ENCODE measurements at places on chromosomes 13 and 19. TPM values are rescaled to one million over a fixed set of nuclear protein-coding genes. Genes with fewer than 3 reads are reported as not detected.

DOCK6 gene
- 4.6 TPM for polyA plus RNA-seq

MAP4K1 gene
- polyA plus RNA-seq: 220 TPM

PEAK3 gene
- 0.05 TPM for polyA plus RNA-seq

CCL25 gene
- polyA plus RNA-seq: 9.3 TPM

CAPS gene
- polyA plus RNA-seq: 3.7 TPM

KLK14 gene
- not detected for polyA plus RNA-seq

SHD gene
- polyA plus RNA-seq: 0.09 TPM

NCLN gene
- 69.6 TPM for polyA plus RNA-seq

PRPF31 gene
- polyA plus RNA-seq: 153 TPM

KIR2DL3 gene
- not detected for polyA plus RNA-seq

ICAM1 gene
- polyA plus RNA-seq: 31.7 TPM

A1BG gene
- 14.9 TPM for polyA plus RNA-seq

KLF12 gene
- 1.4 TPM for polyA plus RNA-seq

SERP2 gene
- polyA plus RNA-seq: not detected

DBP gene
- 5.6 TPM for polyA plus RNA-seq

MIR17HG gene
- 5.1 TPM for polyA plus RNA-seq

SYCN gene
- polyA plus RNA-seq: not detected

SIAH3 gene
- not detected for polyA plus RNA-seq

SYDE1 gene
- polyA plus RNA-seq: not detected

KLK11 gene
- not detected for polyA plus RNA-seq

COX7A1 gene
- not detected for polyA plus RNA-seq

PRTN3 gene
- polyA plus RNA-seq: not detected

ANO8 gene
- polyA plus RNA-seq: 1.0 TPM

DAZAP1 gene
- 17.9 TPM for polyA plus RNA-seq

RNF17 gene
- not detected for polyA plus RNA-seq

THSD8 gene
- 30.1 TPM for polyA plus RNA-seq

NKPD1 gene
- polyA plus RNA-seq: not detected

KCNJ14 gene
- 0.54 TPM for polyA plus RNA-seq

BEST2 gene
- polyA plus RNA-seq: not detected

FCGBP gene
- 0.21 TPM for polyA plus RNA-seq

KASH5 gene
- not detected for polyA plus RNA-seq
